Activated effector memory CD4-positive, alpha-beta T cell treated with Interleukin-2 at 50 U/mL for 16 hours (primary cell): ENCODE measurements at places on chromosomes 3 and 15.

DNA sequence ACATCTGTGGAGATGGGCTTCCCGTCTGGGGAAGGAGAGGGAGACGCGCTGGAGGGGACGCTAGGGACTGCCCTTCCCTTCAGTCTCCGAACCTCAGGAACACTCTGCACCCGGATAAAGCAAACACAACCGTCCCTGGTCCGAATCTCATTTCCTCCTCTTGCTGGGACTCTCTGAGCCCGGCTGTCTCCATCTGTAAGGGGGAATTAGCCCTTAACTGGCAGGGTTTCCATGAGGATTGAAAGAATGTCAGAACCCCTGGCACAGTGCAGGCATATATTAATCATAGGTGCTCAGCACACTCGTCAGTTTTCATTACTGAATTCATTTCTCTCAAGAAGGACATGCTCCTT lies 19.1 kb upstream of the IGDCC3 start:
- DNase-seq: no peak

DNA sequence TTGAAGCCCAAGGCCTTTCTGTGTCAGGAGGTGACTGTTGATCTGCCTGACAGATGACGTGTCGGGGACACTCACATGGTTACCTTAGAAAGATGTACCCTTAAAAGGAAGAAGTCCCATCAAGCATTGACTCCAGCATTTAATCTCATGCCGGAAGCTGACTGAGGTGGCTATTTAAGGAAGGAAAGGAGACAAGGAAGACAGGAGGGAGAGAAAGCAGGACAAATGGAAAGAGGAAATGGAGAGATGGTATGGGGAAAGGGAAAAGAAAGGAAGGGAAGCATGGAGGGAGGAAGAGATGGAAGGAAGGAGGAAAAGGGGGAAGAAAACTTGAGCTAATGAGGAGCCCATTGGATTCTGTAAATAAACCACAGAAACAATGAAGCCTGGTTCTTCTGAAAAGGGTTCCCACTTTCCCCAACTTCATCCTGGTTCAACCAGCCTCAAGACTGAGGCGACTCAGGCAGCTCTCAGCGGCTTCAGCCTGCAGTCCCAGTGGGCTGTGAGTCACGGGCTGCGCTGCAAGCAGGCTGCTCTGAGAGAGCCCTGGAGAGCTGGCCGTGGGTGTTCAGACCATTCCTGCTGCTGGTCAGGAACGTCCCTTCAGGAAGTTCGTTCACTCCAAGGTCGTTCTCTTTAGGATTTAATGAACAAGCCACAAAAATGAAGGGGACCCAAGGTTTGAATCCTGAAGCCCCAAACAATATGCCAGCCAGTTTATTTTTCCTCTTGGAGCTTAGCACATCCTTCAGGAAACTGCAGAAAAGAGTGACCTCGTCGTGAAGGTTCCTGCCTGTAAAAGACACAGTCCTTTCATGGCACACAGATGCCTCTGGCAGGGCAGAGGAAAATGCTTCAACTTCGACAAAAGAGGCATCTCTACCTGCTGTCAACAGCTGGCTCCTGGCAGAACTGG lies 69.6 kb upstream of the THBS1 start:
- DNase-seq: no peak

DNA sequence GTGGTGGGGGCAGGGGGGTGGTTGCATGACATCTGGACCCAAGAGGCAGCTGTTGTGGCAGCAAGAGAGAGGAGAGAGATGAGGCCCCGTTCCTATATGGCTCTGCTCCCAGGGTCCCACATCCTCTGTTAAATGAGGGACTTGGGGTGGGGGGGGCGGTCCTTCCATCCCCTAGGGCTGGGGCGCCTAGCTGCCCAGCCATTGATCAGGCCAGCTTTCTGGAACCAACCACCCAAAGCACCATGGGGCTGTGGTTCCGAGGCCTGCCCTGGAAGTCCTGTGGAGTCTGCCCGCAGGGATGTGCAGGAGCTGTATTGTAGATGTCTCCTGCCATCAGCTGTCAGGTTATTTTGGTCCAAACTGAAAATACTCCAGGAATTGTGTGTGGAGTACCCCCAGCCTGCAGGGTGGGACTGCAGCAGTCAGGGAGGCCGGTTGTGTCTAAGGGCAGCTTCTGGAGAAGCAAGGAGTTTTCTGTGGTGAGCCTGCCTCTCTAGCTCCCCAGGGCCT lies 5.2 kb downstream of the FURIN start:
- DNase-seq: no peak

- DNase-seq: no peak
Observed at GRCh38 chr3:171712171-171712938, 97.9 kb downstream of the PLD1 start.

DNA sequence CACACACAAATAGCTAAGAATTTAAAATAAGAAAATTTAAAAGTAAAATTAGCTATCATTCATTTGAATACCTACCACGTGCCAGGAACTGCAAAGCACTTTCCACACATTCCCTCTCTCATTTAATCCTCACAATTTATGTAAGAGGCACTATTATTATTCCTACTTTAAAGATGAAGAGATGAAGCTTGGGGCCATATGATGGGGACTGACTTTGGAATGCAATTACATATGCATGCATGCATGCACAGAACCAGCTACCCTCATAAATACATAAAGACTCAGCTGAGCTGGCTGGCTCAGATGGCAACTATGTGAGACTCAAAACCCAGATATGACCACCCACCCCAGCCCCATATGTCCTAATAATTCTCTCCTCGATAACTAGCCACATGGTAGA lies 31.7 kb upstream of the THUMPD3 start:
- no peak for DNase-seq

- no peak for DNase-seq
Observed at GRCh38 chr3:31534065-31534425, 1.3 kb downstream of the STT3B start.

GRCh38 chr3:165523801-165524200 lies 313.4 kb downstream of the BCHE start:
- DNase-seq: no peak
